ENCODE measurements at places on chromosomes 7 and 10.

- DNase-seq: no peak
These were observed 11.3 kb upstream of the SLIT1 start for GRCh38 chr10:97197030-97197500.

DNA sequence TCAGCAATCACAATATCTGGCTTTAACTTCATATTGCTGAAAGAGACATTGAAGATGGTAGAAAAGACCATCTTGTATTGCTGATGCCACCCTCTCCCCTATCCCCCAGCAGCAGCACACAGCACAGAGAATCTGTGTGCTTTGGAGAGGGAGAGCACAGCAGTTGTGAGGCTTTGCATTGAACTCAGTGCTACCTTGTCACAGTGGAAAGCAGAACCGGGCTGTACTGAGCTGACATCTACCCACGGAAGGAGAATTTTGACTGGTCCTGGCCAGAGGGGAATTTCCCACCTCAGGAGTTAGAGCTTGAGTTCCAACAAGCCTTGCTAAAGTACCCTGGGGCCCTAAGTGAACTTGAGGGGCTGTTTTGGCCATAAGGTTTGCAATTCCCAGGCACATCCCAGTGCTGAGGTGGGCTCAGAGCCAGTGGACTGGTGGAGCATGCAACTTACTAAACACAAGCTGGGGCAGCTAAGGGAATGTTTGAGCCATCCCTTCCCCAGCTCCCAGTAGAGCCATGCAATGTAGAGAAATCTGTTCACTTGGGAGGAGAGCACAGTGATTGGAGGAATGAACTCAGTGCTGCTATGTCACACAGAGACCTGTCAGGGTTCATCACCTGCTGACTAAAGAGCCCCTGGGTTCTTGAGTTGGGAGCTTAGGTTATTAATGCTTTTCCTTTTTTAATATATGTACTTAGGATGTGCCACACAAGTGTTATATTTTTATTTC, 62.1 kb downstream of the OR13A1 start:
- no peak for DNase-seq

GRCh38 chr7:98559958-98560357, 57.1 kb upstream of the NPTX2 start:
- DNase-seq: no peak

DNA sequence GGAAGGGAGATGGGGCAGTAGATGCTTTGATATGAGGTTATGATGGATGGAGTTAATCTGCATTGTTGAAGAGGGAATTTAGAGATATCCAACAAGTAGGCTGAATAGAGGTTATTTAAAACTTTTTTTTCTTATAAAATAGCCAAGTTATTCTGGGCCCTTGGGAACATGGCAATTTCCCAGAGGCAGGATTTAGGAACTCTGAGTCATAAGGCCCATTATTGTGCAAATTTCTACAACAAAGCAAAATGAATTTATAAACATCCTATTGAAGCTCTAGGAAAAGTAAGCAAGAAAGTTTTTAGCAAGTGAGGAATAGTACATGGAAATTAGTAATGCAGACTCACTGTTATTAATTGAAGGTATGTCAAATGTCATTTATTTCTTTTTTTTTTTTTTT, 160.9 kb upstream of the NPY start:
- DNase-seq: no peak

GRCh38 chr7:112533591-112533990, 52.8 kb downstream of the LSMEM1 start:
- no peak for DNase-seq

DNA sequence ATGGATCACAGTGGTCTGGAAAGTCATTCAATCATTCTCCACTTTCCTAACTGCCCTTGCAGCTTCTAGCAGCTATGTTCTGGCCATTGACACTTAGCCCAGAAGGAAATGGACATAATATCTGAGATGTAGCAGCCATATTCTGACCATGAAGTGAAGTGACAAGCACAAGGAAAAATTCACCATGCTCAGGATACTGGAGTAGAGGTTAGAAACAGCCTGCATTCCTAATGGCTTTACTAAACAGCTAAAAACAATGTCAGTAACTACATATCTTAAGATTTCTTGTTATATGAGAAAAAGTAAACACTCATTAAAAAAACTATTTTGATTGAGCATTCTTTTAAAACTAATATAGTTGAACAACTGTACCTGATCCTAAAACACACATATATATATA, 443.8 kb downstream of the MAGI2 start:
- DNase-seq: no peak

DNA sequence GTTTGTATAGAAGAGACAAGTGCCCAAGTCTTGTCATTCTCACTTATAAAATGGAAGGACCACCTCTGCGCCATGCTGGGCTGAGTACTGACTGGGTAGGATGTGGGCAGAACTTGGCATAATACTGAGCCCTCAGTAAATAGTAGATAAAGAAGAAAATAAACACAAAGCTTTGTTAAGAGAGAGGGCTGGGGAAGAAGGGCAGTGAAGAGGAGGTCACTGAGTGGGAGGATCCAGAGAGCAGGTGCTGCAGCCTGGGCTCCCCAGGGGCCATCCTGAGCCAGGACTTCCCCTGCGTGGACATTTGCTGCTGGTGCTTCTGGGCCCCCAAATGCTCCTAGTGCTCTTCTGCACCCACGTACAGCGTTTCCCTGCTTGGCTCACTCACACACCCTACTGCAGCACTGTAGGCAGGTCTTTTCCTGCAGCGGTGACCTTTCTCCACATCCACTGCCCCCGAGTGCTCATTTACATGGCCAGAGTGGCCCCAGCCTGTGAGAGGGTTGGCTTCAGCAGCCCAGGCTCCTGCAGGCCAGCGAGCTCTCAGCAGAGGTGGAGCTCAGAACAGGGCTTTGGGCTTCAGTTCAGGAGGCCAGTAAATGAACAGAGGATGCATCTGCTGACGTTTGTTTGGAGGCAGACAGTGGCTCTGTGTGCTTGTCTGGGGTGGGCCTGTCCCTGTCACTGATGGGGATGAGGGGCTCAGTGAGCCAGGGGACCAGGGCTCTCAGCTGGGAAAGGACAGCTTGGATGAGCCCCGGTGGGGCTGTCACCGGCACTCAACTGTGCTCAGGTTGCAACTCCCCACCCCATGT, 164.6 kb downstream of the ADARB2 start:
- DNase-seq: no peak

DNA sequence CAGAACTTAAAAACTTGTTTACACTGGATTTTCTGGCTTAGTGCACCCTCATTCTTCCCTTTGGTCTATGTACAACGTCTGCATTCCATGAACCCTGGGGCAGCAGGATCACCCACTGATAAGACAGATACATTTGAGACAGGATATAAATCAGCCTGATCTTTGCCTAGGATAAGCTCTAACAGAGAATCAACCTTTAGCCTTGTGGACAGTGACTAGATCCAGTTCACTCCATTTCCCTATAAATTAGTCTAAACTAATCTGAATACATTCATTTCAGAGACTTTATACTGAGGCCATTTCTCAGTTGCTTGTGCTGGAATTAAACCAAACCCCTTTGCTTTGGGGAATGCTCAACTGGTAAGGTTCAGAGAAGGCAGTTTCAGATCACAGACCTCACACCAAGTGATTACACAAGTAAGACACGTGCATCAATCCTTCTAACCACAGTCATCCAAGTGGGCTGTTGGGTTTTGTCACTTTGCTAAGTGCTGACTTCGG, 639.8 kb upstream of the FZD8 start:
- DNase-seq: no peak

- peak; percentile 16 for DNase-seq
These were observed 75.1 kb downstream of the EBF3 start for GRCh38 chr10:129888784-129889616.

GRCh38 chr7:157459966-157460365, 123.2 kb downstream of the DNAJB6 start:
- DNase-seq: no peak

DNA sequence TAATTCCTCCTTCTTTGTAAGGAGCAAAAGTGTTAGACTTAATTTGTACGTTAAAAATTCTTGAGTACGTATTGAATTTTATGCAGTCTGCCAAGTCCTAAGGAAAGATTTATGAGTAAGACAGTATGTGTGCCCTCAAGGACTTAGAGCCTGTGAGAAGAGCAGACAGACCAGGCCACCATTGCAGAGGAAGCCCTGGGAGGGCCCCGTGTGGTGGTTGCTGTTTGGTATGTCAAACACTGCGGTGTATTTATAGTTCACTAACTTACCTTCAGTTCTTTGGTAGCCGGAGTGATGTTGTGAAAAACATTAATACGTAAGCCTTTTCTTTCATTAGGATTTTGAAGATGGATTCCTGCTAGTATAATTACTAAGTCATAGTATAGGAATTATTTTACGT, 82.9 kb downstream of the GALNT11 start:
- no peak for DNase-seq

- DNase-seq: no peak
These were observed 185.8 kb downstream of the GRM8 start for GRCh38 chr7:127066974-127067373.

DNA sequence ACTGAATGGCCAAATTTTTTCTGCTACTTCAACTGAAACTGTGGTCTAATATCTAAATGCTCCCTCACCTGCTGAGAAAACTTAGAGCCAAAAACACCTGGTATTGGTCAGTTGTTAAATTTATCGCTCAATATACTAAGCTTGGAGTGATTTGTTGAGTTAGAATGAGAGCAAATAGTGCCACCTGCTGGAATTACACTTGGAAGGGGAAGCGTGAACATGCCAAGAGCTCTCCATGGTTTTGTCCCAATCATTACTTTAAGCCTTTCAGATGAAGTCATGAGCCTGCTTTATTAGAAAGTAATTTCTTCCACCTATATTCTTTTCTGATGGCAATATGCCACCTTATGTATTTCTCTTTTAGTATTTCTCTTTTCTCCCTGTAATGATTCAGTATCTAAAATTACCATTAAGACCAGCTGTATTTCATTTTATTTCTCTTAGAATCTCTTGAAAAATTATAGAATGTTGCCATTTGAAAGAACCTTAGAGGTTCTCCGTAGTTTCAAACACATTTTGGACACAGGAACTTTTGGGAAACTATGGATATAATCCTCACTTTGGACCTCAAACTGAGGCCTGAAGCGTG, 447.8 kb upstream of the C7orf33 start:
- no peak for DNase-seq

GRCh38 chr10:36679554-36679953, 445.8 kb upstream of the ANKRD30A start:
- no peak for DNase-seq

GRCh38 chr10:123157210-123157609, 3.0 kb downstream of the BUB3 start:
- no peak for DNase-seq

DNA sequence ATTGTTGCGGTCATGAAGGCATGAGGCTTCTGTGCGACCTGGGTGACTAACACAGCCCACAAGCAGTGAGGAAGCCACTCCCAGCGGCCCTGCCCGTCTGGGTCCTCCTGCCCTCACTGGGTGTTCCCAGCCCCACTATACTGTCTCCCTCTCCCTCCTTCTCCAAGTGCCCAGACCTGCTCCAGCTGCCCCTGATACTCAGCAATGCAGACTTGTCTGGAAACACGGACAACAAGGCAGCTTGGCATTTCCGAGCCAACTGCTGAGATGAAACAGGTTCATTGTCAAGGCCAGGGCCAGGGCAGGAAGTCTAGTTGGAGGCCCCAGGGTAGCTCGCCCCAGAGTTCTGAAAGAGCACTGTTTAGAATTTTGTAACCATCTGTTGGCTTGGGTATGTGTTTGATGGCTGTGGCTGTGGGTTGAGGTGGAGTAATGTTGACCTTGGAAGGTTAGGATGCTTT, 95.7 kb downstream of the RBM20 start:
- no peak for DNase-seq

Measured in activated gamma-delta T cell treated with Interleukin-2 at 50 U/mL for 16 hours (primary cell).